Natural killer cell treated with Interleukin-12 subunit alpha and Interleukin-12 subunit beta and Interleukin-15 and Interleukin-18, amount 100 ng/mL, for 72 hours (primary cell): ENCODE measurements at places on chromosomes 16 and 17.

- DNase-seq = no peak
Measured at GRCh38 chr17:82376042-82376730, 4.6 kb downstream of the UTS2R start.

- DNase-seq = no peak
Measured at GRCh38 chr16:57069635-57070370, 22.6 kb upstream of the CPNE2 start.

DNA sequence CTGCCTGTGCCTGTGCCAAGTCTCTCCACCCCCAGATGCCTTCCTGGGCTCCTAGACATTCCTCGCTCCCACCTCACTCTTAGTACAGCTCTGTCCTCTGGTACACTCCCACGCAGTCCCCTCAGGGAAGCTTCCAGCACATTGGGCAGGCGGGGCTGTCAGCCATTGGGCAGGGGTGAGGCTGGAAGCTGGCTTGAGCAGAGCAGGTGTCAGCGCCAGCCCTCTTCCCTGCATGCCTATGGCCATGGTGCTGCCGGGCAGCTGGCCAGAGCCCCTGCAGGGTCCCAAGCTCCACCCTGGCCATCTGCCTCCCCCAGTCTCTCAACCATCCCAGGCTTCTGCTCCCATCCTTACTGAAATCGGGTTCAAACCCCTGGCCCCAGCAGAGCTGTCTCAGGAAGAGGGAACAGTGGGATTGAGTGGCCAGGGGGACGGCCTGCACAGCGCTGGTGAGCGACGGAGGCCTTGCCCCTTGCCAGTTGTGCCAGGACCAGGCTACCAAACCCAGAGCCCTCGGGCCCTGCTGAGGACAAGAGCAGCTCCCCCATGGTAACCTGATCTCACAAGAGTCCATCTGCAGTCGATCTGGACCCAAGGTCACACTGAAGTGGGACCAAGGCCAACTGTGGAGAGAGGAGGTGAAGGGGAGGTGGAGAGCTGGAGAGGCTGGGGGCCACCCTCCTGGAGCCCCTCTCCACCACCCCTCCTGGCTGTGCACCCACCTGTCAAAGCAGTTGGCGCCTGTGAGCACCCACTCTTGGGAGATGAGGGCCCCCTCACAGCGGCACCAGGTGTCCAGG, 2.4 kb upstream of the B9D1 start:
- peak; percentile 54 for DNase-seq

DNA sequence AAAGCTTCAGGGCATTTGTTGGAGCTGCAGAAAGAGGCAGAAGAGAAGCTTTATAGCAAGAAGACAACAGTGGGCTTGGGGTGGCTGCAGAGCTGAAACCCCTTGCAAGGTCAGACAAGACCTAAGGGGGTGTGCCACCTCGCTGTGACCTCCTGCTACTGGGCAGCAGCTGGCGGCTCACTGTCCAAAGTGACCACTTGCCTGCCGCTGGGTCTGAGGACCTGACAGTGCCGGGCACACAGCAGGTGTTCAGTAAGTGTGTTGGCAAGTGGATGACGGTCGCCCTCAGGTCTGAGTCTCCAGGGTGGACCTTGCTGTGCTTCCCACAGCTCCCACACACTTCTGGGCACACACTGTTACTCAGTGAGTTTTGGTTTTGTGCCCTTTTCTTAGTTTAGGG, 336.5 kb downstream of the C16orf95 start:
- no peak for DNase-seq

- DNase-seq = no peak
Measured at GRCh38 chr16:80680839-80681238, 123.6 kb downstream of the CDYL2 start.

DNA sequence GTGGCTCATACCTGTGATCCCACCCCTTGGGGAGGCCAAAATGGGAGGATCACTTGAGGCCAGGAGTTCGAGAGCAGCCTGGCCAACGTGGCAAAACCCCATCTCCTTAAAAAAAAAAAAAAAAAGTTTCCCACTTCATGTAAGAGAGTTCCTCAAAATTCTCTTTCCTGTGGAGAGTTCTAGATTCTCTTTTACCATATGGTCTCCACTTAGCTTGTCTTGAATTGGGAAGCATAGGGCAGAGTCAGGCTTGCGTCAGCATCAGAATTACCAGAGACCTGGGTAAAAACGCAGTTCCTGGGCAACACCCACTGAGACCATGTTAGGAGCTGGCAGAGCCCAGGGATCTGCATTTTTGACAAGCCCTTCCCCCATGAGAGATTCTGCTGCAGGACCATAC, 158.4 kb downstream of the CCDC182 start:
- DNase-seq = no peak

DNA sequence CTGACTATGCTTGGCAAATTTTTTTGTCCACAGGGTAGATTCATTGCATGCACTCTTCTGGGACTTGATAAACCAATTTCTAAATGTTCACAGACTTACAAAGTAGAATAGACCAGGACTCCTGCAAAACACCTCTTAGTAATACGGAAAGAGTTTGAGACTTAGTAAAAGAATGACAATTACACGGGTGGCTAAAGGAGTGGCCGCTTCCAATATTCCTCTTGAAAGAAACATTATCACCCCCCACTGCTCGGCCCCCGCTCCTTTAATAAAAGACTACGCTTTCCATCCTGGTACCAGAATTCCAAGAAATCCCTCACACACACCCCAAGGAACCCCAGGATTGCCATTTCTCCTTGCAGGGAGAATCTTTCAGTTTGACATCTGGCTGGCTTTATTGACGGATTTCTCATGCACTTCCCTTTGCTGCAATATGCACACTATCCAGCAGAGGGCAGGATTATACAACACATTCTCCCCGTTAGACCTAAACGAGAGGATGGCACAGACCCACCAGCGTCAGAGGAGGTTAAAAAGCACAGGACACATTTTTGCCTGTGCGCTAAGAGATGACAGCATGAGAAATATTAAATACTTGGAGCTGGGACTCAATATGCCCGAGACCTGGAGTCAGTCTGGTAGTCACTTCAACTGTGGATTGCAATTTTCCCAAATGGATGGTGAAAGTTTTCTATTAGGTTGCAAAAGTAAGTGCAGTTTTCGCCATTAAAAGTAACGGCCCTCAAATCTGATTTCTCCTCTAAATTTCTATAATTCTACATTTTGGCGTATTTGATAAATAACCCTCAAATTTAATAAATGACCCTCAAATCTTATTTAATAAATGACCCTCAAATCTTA, 46.6 kb upstream of the NUDT7 start:
- peak; percentile 63 for DNase-seq

GRCh38 chr16:75087375-75087979, 29.1 kb downstream of the LDHD start:
- DNase-seq = no peak

GRCh38 chr17:39625198-39625785, 1.5 kb upstream of the PPP1R1B start:
- no peak for DNase-seq

DNA sequence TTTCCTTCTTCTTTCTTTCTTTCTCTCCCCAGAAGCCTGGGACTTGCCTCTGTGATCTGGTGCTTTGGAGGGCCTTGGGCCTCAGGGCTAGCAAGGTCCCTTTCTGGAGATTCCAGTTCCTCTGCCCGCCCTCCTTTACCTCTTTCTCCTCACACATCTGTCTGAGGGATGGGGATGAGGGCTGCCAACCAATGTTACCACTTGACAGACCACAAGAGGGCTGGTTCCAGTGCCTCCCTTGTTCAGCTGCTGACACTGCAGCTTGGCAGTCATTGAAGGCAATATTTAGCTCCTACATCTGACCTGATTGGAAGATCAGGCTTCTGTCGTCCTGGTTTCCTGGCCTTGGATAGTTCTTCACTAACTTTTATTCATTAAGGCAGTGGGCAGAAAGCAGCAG, 3.6 kb upstream of the ZNF652 start:
- DNase-seq = peak; percentile 69

DNA sequence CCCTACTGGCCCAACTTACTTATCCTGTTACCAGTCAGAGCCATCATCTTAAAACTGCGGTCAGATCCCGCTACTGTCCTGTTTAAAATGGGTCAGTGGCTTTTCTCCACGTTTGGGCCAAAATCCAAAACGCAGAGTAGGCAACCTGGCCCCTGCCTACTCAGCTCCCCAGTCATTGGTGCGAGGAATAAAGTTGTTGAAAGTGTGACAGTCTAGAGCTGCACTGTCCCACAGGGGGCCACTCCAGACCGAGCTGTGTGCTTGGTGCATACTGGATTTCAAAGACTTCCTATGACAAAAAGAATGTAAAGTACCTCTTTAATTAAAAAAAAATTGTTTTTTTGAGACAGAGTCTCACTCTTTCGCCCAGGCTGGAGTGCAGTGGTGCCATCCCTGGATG, 21.2 kb upstream of the LYRM9 start:
- no peak for DNase-seq

- DNase-seq = no peak
Measured at GRCh38 chr16:46729326-46729995, 18.7 kb downstream of the MYLK3 start.

- DNase-seq = no peak
Measured at GRCh38 chr16:86521236-86522197, 11.2 kb downstream of the FOXF1 start.

DNA sequence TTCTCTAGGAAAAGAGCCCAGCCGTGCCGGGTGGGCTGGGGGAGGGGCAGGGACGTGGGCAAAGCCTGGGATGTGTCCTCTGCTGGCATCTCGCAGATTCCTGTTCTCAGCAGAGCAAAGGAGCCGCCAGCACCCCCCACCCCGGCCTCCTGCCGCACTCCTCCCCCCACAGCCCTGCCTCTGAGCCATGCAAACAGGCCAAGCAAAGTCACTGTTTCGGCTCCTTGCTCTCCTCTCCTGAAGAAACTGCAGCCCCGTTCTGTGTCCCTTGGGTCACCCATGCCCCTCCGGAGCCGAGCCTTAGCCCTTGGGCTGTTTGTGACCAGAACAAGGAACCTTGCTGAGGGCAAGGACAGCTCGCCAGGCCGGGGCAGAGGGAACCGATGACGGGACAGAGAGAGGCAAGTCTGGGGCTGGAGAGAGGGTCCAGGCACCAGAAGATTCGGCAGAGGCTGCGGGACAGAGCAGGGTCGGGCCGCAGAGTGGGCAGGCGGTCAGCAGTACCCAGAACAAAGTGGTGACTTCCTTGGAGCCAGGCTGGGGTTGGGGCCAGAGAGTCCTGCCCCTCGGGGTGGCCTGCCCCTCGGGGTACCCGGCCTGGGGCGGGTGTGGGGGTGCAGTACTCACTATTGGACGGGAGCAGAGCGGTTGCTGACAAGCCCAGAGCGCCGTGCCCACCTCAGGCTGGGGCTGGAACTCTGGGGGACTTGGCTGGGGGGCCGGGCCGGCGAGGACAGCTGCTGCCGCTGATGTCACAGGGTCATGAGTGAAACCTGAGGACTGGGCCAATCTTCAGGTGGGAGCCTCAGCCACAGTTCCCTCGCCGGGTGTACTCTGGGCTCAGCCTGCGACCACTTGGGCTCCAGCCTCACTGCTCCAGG, 9.2 kb upstream of the PRR29 start:
- DNase-seq = no peak

- no peak for DNase-seq
Measured at GRCh38 chr16:54460263-54460860, 173.8 kb upstream of the IRX3 start.
